Skin of body (tissue), 3 donors: ENCODE measurements at places on chromosomes 1 and 21. TPM values are rescaled to one million over a fixed set of nuclear protein-coding genes. Genes with fewer than 3 reads are reported as not detected.

DNA sequence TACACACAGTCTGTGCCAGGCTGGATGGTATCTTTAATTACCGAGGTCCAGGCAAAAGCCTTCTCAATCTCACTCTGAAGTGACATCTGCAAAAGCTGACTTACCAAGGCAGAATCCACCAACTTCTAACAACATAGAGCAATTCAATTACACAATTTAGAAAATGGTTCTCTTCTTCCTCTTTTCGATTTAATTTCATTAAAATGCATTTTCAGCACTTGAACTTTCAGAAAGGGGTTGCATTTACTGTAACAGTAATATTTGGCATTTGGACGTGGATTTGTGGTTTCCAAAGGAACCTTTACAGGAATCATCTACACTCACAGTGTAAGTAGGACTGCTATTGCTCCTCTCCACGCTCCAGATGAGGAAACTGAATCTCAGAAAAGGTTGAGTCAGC, 53.3 kb downstream of the ERO1B start:
- DNase-seq: no peak

HTR6 gene
- not detected for total RNA-seq

GRCh38 chr1:14755518-14756252, 157.2 kb downstream of the KAZN start:
- no peak for DNase-seq

- no peak for DNase-seq
These were observed 256.0 kb upstream of the TMEM51 start for GRCh38 chr1:14897547-14897946.

- DNase-seq: no peak
These were observed 193.2 kb downstream of the C1orf94 start for GRCh38 chr1:34369701-34370455.

GRCh38 chr1:31957701-31958674, 19.8 kb upstream of the PTP4A2 start:
- DNase-seq: no peak

DNA sequence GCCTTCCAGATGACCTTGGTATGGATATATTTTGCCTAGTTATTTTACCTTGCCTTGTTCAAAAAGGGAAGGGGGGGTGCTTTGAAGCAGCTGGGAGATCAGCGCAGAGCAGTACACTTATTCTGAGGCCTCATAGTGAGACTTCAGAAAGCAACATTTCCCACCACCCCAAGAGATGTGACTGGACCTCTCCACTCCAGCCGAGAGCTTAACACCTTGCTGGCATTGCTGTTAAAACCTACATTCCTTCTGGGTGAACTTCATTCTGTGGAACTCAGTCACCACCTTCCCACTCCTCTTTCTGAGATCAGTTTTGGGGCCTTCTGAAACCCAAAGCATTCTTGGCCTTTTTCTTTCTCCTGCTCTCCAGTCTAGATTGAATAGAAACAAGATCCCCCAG, 148.7 kb downstream of the BARHL2 start:
- no peak for DNase-seq

GRCh38 chr21:26041431-26042180, 129.0 kb downstream of the APP start:
- DNase-seq: peak; percentile 34

DNA sequence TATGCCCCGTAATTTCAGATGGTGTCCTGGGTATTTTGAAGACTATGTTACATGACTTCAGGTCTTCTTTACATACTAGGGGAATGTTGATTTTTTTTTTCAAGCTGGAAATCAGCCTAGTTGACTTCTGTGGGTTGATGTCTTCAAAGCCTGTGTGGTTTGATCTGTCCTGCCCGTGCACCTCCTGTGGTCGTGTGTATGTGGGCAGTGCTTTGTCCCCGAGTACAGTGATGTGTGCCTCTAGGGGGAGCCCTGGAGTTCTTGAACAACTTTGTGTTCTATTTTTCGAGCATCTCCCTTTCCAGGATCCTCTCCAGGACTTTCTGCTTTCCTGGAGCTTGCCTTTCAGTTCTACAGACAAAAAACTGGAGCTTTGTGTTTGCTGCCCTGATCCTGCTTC, 28.9 kb downstream of the OBSCN start:
- DNase-seq: no peak

- no peak for DNase-seq
These were observed 98.2 kb downstream of the CACHD1 start for GRCh38 chr1:64568171-64568450.

CLDN17 gene
- 1.1 TPM for total RNA-seq

GRCh38 chr1:201309416-201309815, 26.1 kb downstream of the PKP1 start:
- peak; percentile 25 for DNase-seq

- peak; percentile 2 for DNase-seq
These were observed 7.1 kb upstream of the MROH9 start for GRCh38 chr1:170927955-170928840.

DNA sequence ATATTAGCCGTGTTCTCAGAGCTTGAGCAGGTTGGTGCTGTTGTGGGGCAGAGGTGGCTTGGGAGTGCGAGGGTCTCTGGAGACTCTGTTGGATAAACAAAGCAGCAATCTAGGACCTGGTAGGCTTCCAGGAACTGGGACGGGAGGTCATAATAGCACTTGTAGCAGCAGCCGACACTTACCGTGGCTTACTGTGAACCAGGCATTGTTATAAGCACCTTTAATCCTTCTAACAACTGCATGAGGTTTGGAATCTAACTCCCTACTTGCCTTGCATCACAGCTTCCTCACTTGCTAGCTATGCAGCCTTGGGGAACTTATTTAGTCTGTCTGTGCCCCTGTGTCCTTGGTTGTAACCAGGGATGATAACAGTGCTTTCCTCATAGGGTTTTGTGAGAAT, 94.9 kb downstream of the NAV1 start:
- no peak for DNase-seq

GRCh38 chr1:34108711-34109110, 56.3 kb downstream of the CSMD2 start:
- no peak for DNase-seq

UBL4B gene
- total RNA-seq: 0.20 TPM

DNA sequence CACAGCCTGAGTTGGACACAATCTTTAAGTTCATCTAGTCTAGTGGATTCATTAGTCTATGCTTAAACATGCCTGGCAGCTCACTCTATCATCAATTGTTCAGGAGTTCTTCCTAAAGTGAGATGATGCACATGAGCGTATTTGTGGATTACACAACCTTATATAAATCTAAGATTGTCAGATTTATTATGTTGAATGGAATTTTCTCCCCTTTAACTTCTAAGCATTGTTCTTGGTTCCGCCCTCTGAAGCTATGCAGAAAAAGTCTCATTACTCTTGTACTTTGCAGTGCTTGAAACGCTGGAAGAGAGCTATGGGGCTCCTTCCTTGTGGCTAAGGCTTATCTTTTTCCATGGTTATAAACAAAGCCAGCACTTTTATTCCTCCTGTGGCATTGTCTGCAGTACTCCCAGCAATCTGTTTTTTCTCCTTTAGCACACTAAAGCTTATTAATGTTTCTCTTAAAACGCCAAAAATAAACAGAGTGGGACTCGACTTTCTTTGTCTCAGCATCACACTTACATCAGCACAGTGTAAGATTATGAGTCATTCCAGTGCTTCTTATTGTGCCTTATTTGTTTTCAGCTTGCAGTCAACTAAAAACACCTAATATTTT, 316.8 kb upstream of the CAMK1G start:
- no peak for DNase-seq

- peak; percentile 27 for DNase-seq
These were observed 40.1 kb upstream of the LRRC8D start for GRCh38 chr1:89780721-89781120.

AMY1A gene
- total RNA-seq: not detected

GRCh38 chr1:58584082-58584895, 7.2 kb upstream of the TACSTD2 start:
- DNase-seq: no peak

BROX gene
- 33.1 TPM for total RNA-seq

DNA sequence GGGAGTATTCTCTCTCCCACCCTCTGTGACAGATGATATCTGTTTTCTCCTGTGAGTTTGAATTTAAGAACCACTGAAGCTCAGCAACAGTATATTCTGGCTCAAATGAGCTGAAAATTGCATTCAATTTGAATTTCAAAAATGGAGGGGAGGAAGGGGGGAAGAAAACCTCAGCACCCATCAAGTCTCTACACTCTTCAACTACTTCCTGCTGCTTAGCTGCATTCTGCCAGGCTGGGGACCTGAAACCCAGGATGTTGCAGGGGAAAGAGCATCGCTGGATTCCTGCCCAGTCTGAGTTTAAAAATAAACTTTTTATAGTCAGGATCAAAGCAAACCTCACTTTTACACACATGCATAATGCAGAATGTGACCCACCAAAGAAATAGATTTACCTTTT, 214.3 kb upstream of the ESRRG start:
- DNase-seq: no peak

SLC44A5 gene
- 0.89 TPM for total RNA-seq

HAX1 gene
- 46.8 TPM for total RNA-seq

TCP10L gene
- total RNA-seq: 0.79 TPM

DNA sequence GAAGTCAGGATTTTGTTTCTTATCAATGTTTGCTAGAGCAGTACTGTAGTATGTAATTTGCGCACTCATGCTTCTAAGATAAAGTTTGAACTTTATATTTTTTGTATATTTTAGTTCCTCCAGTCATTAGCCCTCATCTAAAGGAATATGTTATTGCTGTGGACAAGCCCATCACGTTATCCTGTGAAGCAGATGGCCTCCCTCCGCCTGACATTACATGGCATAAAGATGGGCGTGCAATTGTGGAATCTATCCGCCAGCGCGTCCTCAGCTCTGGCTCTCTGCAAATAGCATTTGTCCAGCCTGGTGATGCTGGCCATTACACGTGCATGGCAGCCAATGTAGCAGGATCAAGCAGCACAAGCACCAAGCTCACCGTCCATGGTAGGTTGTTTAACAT, 252.2 kb downstream of the TPR start:
- DNase-seq: no peak
